Stimulated activated CD4-positive, alpha-beta T cell treated with anti-CD3 and anti-CD28 coated beads, Interleukin-12 subunit alpha, Interleukin-12 subunit beta, amount 100 ng/mL, for 48 hours (primary cell): ENCODE measurements at places on chromosomes 1 and 21.

- DNase-seq: no peak
Measured at GRCh38 chr1:112594208-112594876, 24.6 kb downstream of the ST7L start.

DNA sequence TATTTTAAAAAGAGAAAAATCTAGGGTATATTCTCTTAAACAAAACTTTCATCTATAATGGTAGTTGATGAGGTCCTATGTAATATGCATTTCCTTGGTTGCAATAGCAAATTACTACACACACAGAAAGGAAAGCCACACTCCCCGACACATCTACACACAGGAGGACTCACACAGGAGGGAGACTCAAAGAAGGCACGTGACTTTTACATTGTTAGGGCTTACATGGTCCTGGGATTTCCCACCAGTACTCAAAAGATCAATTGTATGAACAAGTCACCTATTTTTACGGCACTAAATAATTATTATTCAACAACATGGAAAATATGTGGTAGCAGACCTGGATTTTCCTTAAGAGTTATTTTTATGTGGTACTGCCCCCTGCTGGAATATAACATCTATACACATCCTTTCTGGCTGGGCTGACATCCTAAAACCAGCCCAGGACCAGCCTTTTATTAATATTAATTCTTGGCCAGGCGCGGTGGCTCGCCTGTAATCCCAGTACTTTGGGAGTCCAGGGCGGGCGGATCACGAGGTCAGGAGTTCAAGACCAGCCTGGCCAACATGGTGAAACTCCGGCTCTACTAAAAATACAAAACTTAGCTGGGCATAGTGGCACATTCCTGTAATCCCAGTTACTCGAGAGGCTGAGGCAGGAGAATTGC is 33.9 kb upstream of the LGALS8 start:
- no peak for DNase-seq

DNA sequence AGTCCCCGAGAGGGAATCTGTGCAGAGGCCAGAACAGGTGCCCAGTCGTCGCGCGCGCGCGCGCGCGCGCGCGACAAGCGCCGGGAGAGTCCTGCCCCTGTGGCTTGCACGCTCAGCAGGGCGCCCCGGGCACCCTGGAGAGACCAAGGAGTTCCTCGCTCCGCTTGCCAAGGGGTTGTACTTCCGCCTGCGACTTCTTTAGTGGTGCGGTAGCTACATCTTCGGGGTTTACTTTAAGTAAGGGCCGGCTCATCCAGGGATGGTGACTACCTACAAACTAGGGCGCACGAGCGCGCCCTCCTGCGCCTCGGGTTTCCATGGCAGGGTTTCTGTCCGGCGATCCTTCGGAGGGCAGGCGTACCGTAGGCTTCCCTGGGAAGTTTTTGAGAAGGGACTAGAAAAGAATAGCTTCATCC is 1.4 kb downstream of the LHX4 start:
- DNase-seq: no peak

GRCh38 chr1:39129514-39129913 is 75.0 kb upstream of the MACF1 start:
- no peak for DNase-seq

DNA sequence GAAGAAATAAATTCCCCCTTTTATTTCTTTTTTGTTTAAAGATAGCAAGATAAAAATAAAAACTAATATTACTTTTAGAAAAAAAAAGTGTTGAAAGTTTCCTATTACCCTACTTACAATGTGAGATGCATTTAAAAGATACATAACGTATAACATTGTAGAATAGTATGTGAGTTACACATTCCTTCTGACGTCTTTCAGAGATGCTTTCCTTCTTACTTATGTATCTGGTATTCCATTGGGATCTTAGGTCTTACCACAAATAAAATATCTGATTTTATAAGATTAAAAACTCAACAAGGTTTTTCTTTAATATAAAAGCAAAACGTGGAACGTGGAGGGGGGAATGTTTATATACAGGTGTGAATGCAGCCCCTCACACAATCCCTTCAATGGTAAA is 147.2 kb upstream of the ETS2 start:
- DNase-seq: no peak

DNA sequence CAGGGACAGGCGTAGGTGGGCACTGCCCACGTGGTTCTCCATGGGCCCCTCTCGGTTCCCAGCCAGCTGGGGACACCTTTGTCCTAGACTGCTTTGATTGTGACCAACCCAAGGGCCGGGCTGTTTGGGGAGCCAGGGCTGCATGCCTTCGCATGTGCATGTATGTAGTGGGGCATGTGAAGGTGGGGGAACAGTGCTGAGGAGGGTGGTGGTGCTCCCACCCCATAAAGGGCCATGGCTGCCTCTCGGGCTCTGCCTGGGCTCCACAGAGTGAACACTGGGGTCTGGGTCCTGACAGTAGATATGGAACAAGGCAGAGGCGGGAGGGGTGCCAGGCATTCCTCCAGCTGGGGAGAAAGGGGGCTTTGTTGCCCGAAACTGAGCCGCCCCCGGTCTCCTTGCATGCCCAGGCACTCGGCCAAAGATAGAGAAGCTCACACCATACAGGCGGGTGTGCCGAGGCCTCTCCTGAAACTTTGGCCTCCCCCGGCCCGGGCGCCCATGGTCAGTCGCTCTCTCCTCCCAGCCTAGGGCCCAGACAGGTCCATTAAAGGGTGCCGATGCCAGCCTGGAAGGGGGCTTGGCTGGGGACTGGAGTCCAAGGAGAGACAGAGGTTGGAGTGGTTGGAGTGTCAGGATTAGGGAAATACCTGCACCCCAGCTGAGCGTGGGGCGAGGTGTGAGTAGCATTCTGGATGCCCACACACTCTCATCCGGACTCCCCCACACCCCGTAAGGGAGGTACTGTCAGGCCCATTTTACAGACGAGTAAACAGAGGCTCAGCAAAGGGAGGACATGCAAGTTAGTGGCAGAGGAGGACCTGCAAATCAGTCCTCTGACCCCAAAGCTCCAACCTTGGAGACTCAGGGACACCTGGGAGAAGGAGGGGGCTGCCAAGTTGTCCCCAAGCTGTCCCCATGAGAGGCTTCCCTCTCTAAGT is 41.1 kb downstream of the EPHA2 start:
- DNase-seq: no peak

- DNase-seq: no peak
Measured at GRCh38 chr1:209354840-209355165, 228.7 kb upstream of the CAMK1G start.

DNA sequence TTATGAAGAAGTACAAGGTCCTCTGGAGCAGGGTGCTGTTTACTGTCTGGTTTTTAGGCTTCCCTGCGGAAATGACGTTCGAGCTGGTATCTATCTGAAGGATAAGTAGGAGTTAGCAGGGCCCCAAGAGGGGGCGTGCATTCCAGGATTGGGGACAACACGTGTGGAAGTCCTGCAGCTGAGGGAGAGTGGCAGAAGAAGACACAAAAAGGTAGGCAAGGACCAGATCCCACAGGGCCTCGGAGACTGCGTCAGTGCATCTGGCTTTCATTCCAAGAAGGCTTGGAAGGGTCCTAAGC is 5.9 kb downstream of the RIMS3 start:
- no peak for DNase-seq

DNA sequence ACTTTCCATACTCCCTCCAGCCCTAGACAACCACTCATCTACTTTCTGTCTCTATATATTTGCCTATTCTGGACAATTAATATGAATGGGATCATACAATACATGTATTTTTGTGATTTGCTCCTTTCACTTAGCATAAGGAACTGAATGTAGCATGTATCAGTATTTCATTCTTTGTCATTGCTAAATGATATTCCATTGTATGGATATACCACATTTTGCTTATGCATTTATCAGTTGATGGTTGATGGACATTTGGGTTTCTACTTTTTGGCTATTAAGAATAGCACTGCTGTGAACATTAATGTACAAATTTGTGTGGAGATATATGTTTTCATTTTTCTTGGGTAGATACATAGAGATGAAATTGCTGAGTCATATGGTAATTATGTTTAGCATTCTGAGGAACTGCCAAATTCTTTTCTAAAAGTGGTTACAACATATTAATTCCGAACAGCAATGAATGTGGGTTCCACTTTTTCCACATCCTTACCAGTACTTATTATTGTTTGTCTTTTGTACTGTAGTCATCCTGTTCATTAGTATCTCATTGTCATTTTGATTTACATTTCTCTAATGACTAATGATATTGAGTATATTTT is 121.0 kb downstream of the LRRC40 start:
- no peak for DNase-seq
